Placental pericyte (primary cell): ENCODE measurements at places on chromosomes 1 and 21. TPM values are rescaled to one million over a fixed set of nuclear protein-coding genes. Genes with fewer than 3 reads are reported as not detected.

The POU3F1 gene
- 0.14 TPM in 1 of 2 replicates, not detected in the other for total RNA-seq

The SPRR2G gene
- not detected in 2 replicates for total RNA-seq

The NBPF9 gene
- 21.2 and 24.7 TPM in 2 replicates for total RNA-seq

The TP73 gene
- not detected in 2 replicates for total RNA-seq

The GTF2B gene
- 36.3 and 41.1 TPM in 2 replicates for total RNA-seq

The CFH gene
- total RNA-seq, result 8.6 and 10.5 TPM in 2 replicates

The RIMS3 gene
- total RNA-seq, result 0.14 and 0.66 TPM in 2 replicates

The LIN28A gene
- total RNA-seq, result not detected in 2 replicates

The ROR1 gene
- total RNA-seq, result 13.6 and 17.9 TPM in 2 replicates

The CD48 gene
- not detected in 2 replicates for total RNA-seq

The JAM2 gene
- 0.72 TPM in 1 of 2 replicates, not detected in the other for total RNA-seq

The DFFB gene
- 5.7 and 12.0 TPM in 2 replicates for total RNA-seq

The VWA5B1 gene
- not detected in 2 replicates for total RNA-seq

The MMP23B gene
- 8.4 and 12.9 TPM in 2 replicates for total RNA-seq

The LPAR3 gene
- 2.6 and 16.0 TPM in 2 replicates for total RNA-seq

The C1orf141 gene
- not detected in 2 replicates for total RNA-seq

The ADCY10 gene
- total RNA-seq, result under 0.01 and 0.22 TPM in 2 replicates

The DENND2C gene
- 0.44 and 1.7 TPM in 2 replicates for total RNA-seq

The PIAS3 gene
- 25.6 and 26.3 TPM in 2 replicates for total RNA-seq

The TTC34 gene
- 0.22 and 0.29 TPM in 2 replicates for total RNA-seq

The DNAI4 gene
- total RNA-seq, result 6.3 and 6.6 TPM in 2 replicates

The ARHGEF11 gene
- 38.1 and 48.1 TPM in 2 replicates for total RNA-seq

The B3GALT5 gene
- 1.1 and 2.6 TPM in 2 replicates for total RNA-seq

The FAM43B gene
- total RNA-seq, result under 0.01 TPM in 1 of 2 replicates, not detected in the other

The MIXL1 gene
- total RNA-seq, result 0.44 TPM in 1 of 2 replicates, not detected in the other

The INAVA gene
- 0.14 and 0.44 TPM in 2 replicates for total RNA-seq

The CD1C gene
- total RNA-seq, result not detected in 2 replicates

The TFAP2E gene
- under 0.01 TPM in 1 of 2 replicates, not detected in the other for total RNA-seq

The L1TD1 gene
- 0.14 TPM in 1 of 2 replicates, not detected in the other for total RNA-seq

The LRRC53 gene
- not detected in 2 replicates for total RNA-seq

The NBPF11 gene
- total RNA-seq, result 3.9 and 4.4 TPM in 2 replicates

The IFI44 gene
- total RNA-seq, result 3.3 and 17.2 TPM in 2 replicates

The CACNA1E gene
- total RNA-seq, result under 0.01 TPM in 1 of 2 replicates, not detected in the other

The CD34 gene
- total RNA-seq, result 0.14 TPM in 1 of 2 replicates, not detected in the other

The DENND2D gene
- 1.7 and 5.3 TPM in 2 replicates for total RNA-seq

The RNF186 gene
- total RNA-seq, result not detected in 2 replicates

The NHLH2 gene
- not detected in 2 replicates for total RNA-seq

The CFAP107 gene
- total RNA-seq, result not detected in 2 replicates

The APCS gene
- not detected in 2 replicates for total RNA-seq
